ENCODE measurements at places on chromosomes 1 and 21.
A peak's percentile ranks its signal among the peaks of the same experiment; 100 is the strongest.

DNA sequence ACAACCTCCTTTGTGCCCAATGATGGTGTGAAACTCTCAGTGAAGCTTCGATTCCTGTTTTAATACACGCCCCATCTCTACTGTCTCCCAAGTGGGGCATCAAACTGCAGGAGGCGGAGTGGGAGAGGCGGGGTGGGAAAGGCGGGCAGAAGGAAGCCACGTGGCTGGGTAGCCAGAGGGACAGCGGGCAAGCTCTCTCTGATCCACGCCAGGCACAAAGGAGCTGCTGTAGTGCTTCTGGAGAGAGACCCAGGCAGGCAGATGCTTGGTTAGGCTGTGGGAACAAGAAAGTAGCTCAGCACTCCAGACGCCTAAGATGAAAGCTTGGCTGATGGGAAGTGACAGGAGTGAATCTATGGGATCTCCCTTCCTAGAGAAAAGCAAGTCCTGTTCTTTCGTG is 25.7 kb downstream of the TRIM67 start:
- DNase-seq, result no peak

GRCh38 chr1:30834253-30834652 is 74.3 kb downstream of the SDC3 start:
- no peak for DNase-seq

DNA sequence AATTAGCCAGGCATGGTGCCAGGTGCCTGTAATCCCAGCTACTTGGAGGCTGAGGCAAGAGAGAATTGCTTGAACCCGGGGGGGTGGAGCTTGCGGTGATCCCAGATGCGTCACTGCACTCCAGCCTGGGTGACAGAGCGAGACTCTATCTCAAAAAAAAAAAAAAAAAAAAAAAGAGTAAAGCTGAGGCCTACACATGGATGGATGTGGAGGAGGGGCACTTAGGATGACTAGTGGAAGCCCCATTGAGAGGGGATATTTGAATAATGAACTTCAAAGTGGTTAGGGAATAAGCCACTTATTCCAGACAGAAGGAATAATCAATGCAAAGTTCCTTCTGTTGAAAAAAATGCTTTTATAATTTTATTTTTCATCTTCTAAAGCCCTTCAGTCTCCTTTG is 51.4 kb downstream of the PTBP2 start:
- DNase-seq, result no peak

GRCh38 chr21:25459365-25459764 is 147.9 kb downstream of the MRPL39 start:
- DNase-seq, result no peak

DNA sequence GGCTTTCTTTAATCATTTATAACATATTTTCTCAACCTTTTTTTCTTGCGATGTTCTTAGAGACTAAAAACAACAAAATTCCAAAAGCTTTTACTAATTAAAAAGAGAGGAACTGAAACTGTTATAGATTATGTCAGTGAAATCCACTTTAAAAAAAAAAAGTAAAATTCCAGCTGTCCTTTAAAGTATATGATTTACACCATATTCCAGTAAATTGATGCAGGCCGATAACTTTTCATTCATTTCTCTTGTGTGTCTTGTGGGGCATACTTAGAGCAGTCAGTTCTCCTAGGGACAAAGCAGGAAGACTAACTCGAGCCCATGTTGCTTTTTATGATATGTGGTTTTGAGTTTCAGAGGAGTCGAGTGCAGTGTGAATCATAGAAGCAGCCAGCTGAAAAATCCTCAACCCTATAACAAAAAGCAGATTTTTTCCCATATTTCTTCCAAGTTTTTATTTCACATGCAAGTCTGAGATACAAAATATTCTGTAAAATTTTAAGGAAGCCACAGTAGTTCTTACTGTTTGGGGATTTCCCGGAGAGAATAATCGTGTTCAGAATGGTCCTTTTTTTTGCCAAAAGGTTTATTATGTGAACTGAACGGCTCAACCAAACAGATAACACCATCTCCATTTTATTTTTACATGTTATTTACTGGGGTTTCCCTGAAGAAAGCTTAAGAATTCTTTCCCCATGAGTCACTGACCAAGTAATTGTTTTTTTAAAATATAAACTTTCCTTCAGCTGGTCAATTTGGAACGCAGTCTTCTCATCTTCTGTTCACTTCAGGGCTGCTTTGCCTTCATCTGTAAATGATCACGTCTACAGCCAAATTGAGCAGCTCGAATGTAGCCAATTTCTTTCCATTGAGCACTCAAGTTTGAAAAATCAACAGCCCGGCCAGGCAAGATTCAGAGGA is 77.0 kb upstream of the C1orf105 start:
- no peak for DNase-seq

DNA sequence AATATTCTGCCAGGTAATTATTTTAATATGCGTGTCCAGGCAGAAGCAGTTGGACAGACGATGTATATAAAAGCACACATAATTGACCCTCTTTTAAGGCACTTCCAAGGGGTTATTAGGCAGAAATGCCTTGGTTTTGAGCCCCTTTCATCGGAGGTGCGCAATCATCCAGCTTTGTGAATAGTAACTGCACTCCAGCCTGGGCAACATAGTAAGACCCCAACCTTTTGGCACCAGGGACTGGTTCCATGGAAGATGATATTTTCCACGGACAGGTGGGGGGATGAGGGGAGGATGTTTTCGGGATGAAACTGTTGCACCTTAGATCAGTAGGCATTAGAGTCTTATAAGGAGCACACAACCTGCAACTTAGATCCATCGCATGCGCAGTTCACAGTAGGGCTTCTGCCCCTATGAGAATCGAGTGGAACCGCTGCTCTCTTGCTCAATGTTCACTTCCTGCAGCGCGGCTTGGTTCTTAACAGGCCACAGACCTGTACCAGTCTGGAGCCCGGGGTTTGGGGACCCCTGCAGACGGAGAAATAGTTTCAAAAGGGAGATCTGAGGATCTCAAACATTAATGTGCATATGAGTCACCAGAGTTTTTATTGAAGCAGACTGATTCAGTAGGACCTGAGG is 1.8 kb upstream of the MCOLN2 start:
- DNase-seq, result no peak

- no peak for DNase-seq
These were observed 204.5 kb downstream of the TTLL7 start for GRCh38 chr1:83794384-83794783.

GRCh38 chr1:3858231-3858981 is 1.1 kb downstream of the DFFB start:
- peak; percentile 12 for DNase-seq

- DNase-seq, result no peak
These were observed 8.5 kb downstream of the TP53BP2 start for GRCh38 chr1:223837206-223837605.

- no peak for DNase-seq
These were observed 17.0 kb upstream of the RUNX3 start for GRCh38 chr1:24946861-24947658.

DNA sequence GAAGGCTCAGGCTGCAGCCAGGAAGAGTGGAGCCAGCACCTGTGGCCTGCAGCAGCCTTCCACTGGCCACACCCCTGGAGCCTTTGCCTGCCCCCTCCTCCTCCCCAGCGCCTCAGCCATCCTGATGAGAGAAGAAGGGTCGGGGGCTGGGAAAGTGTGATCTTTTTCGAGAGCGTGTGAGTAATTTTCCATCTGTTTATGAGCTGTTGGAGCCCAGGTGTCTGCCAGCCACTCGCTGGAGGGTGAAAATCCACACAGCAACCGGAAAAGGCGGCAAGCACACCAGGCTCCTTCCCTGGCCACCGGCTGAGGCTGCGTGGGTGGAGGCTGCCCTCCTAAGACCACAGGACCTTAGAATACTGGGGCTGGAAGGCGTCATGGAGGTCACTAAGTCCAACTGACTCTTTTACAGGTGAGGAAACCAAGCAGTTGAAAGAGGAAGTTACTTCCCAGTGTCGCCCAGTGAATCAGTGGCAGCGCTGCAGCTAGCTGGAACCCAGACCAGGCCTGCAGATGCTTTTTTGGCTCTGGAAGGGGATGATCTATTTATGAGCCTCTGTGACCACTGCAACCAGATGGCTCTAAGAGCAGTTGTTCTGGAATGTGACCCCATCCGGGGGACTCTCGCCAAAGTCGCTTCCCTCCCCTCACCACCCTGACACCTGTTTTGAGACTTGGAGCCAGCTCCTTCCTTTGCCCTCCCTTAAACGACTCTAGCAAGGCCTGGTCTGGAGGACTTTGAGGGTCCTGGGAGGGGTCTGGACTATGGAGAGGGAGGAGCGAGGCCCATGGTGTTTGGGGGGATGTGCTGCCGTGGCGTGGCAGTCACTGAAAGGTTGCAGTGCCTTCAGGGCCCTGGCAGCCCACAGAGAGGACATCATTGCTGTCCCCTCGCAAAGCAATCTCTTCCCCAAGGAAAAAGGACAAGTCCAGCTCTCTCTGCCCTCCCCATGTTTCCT is 54.5 kb downstream of the LGR6 start:
- no peak for DNase-seq

DNA sequence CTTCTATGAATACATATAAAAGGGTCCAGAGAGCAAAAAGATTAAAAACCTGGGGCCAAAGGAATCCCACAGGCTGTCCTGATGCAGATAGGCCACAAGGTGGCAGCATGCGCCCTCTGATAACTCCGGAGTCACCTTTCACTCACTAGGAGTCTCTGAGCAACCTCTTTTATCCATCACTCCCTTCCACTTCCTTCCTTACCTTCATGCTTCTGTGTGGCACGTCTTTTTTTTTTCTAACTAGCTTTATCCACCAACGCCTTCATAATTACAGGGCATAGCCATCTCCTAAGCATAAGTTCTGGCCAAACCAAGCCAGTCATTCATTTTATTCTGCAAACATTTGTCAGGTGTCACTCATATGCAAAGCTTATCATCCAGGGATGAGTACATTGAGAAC is 3.9 kb upstream of the PGLYRP4 start:
- peak; percentile 33 for DNase-seq

GRCh38 chr1:196550731-196551130 is 57.5 kb downstream of the KCNT2 start:
- DNase-seq, result no peak

DNA sequence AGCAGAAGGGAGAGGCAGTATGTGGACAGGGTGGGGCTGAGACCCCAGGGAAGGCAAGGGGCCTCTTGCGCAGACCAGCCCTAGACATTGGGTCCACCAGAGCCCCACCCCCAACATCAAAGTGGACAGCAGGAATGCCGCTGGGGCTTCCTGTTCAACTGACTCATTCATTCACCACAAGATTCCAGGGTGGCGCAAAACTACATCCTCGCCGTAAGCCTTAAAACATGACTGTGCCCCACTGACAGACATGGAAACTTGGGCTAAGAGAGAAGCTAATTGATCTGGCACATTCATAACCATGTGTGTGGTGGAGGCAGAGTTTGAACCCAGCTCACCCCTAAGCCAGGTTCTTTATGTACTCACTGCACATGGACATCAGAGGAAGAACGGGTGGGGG is 14.0 kb downstream of the COL16A1 start:
- DNase-seq, result no peak

DNA sequence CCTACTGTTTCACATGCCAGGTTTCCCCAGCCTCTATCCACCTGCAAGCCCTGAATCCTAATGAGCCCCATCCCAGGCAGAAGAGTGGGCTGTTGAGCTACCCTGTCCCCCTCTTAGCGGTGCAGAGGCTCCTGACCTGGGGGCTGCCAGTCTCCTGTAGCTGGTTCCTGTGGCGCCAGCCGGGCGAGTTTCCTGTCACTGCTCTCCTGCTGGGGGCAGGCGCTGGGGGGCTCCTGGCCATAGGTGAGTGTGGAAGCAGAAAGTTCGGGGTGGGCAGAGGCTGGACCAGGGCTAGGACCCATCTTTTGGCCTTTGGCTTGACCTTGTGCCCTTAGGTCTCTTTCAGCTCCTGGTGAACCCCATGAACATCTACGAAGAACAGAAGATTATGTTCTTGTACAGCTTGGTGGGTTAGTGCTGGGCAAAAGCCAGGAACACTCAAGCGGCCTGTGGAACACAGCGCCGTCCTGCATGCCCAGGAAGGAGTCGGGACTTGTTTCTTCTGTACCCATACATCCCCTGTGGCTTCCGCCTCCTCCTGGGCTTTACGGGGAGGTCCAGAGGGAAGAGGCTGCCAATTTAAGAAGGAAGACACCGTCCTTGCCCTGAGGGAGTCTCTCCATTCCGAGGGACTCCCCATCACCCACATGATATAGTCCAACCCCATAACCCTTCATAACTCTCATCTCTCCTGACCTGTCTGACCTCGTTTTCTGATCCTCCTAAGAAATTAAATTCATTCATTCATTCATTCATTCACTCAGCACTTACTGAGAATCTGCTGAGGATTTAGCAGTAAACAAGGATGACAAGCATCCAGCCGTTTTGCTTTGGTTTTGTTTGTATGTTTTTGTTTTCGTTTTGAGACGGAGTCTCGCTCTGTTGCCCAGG is 939 bp downstream of the DCST1 start:
- no peak for DNase-seq

DNA sequence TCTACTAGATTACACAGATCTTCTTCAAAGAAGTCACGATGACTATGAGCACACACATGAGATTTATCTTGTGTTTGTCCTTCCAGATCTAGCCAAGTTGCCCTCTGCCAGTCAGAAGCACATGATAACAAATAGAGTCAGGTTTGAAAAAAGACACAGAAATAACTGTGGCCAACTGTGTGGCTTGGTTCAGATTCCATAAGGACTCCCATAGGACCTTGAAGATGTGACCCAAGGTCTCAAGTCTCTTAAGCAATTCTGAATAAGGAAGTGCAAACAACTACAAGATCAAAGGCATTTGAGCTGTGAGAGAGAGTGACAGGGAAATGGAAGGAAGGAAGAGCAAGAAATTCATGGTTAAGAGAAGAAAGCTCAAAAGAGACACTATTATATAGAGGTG is 194.0 kb downstream of the PLPP3 start:
- DNase-seq, result no peak

GRCh38 chr1:99270646-99271045 is 6.4 kb downstream of the PLPPR4 start:
- DNase-seq, result no peak

GRCh38 chr1:85603086-85603880 is 22.7 kb downstream of the CCN1 start:
- DNase-seq, result no peak

DNA sequence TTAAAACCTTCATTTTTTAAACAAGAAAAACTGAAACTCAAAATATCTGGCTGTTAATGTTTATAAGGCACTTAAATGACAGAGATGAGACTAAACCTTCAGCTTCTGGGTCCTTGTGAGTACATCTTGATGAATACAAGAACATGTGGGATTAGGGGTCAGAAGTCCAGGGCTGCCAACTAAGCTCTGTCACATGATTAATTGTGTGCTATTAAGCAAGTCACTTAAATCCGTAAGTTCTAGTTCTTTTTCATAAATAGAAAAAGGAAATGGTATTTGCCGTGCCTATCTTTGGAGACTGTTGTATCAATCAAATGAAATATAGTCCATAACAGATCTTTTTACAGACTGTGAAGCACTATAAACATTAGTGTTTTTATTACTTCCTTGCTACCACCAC is 43.2 kb upstream of the KCTD3 start:
- no peak for DNase-seq

GRCh38 chr1:154945962-154946850 is 9.7 kb upstream of the PMVK start:
- no peak for DNase-seq

Data from DMS79 (cell line).